ENCODE measurements at places on chromosomes 16 and 17. TPM values are rescaled to one million over a fixed set of nuclear protein-coding genes. Genes with fewer than 3 reads are reported as not detected.

The PROCA1 gene
- under 0.01 TPM for total RNA-seq

The PTGES3L gene
- under 0.01 TPM for total RNA-seq

The TPSG1 gene
- not detected for total RNA-seq

The TCF25 gene
- 107 TPM for total RNA-seq

The ZG16 gene
- not detected for total RNA-seq

The BFAR gene
- 70.3 TPM for total RNA-seq

The KCNH4 gene
- total RNA-seq, result not detected

The SKAP1 gene
- total RNA-seq, result not detected

The RND2 gene
- 0.07 TPM for total RNA-seq

The C1QL1 gene
- under 0.01 TPM for total RNA-seq

The CNEP1R1 gene
- 25.5 TPM for total RNA-seq

The MTHFSD gene
- total RNA-seq, result 20.2 TPM

The GRB7 gene
- total RNA-seq, result 12.0 TPM

The CSF3 gene
- not detected for total RNA-seq

The RDM1 gene
- 0.14 TPM for total RNA-seq

The PCTP gene
- total RNA-seq, result 6.5 TPM

The CA10 gene
- not detected for total RNA-seq

The TSPAN10 gene
- 3.2 TPM for total RNA-seq

The ARHGAP44 gene
- 4.1 TPM for total RNA-seq

The QPRT gene
- total RNA-seq, result under 0.01 TPM

The XYLT2 gene
- 48.4 TPM for total RNA-seq

The G6PC3 gene
- total RNA-seq, result 6.8 TPM

The PRSS21 gene
- 3.8 TPM for total RNA-seq

The TBC1D3H gene
- total RNA-seq, result not detected

The OTOA gene
- total RNA-seq, result under 0.01 TPM

The NPIPA7 gene
- total RNA-seq, result 0.85 TPM

The KRT15 gene
- 38.3 TPM for total RNA-seq

The MEIOB gene
- not detected for total RNA-seq

The KIFC3 gene
- 47.5 TPM for total RNA-seq

The ACSM3 gene
- 1.4 TPM for total RNA-seq

The NEUROD2 gene
- not detected for total RNA-seq

The PYY gene
- 0.68 TPM for total RNA-seq

The PDE6G gene
- total RNA-seq, result 0.21 TPM

The ENDOV gene
- total RNA-seq, result 16.1 TPM

The ETV4 gene
- total RNA-seq, result 4.8 TPM
